ENCODE measurements at places on chromosomes 13 and 19. TPM values are rescaled to one million over a fixed set of nuclear protein-coding genes. Genes with fewer than 3 reads are reported as not detected.

DNA sequence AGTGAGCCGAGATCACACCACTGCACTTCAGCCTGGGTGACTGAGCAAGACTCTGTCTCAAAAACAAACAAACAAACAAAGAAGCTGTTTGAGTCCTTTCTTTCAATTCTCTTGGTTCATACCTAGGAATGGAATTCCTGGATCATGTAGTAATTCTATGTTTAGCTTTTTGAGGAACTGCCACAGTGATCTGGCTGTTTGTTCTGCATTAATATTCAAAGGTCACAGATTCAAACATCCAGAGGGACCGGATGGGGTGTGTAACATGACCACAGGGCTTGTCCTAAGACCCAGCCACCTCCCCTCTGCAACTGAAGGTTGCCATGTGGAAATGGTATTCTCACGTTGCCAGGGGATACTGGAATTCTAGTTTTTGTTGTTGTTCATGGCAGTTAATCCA lies 10.2 kb downstream of the COLGALT1 start:
- H3K4me1 ChIP-seq, result no peaks in the 10 kb centered on the region
- H3K36me3 ChIP-seq, result peaks cover 57% of the 10 kb centered on the region
- H3K27ac ChIP-seq, result no peak overlapping the region
- no peaks in the 10 kb centered on the region for H3K27me3 ChIP-seq
- DNase-seq, result no peak

The GFY gene
- total RNA-seq, result not detected

The LRRC8E gene
- not detected for total RNA-seq

GRCh38 chr13:94657167-94657566 lies 55.2 kb downstream of the SOX21 start:
- no peaks in the 10 kb centered on the region for H3K4me1 ChIP-seq
- no peak for DNase-seq
- no peaks in the 10 kb centered on the region for H3K36me3 ChIP-seq
- no peak overlapping the region for H3K27ac ChIP-seq
- H3K4me3 ChIP-seq, result no peak overlapping the region

DNA sequence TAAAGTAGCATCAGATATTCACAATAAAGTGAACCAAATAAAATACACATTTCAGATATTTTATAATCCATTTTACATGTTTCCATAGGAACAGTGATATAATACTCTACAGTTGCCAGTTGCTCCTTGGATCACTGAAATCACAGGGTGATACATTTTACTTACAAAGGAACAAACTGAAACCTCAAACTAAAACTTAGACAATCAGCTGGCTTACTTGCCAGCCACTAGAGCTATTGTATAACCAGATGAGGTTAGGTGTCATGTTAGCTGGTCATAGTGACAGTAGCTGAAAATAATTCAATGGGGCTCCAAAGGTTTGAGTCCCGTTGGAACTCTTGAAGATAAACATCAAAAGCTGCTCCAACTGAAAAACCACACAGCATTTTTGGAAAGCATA lies 274.6 kb downstream of the ITGBL1 start:
- H3K36me3 ChIP-seq, result no peaks in the 10 kb centered on the region
- H3K27ac ChIP-seq, result no peak overlapping the region
- no peak for DNase-seq
- no peaks in the 10 kb centered on the region for H3K27me3 ChIP-seq
- H3K4me3 ChIP-seq, result no peak overlapping the region

DNA sequence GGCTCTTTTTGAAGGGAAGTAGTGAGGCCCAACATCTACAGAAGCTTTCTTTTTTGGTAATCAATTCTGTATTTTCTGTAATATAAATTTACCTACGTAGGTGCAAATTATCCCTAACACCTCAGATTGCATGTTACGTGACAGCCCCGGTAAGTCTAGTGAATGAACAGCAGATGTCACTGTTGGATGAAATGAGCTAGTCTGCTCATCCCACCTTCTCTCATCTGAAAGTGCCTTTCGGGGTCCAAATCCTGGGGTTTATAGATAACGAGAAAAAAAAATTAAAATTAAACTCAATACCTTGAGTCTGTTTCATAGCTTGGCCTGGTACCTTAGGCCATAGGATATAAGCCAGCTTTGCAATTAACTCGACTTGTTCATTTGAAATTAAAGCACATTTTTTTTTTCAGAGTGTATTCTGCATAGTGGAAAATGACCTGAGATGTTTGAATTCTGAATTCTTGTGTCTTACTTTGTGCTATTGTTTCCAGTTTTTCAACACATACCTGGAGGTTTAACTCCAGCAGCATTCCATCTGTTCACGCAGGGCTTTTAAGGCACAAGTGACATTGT lies 548.2 kb downstream of the GPC5 start:
- no peak for DNase-seq
- H3K4me3 ChIP-seq, result no peak overlapping the region
- H3K27ac ChIP-seq, result no peak overlapping the region
- H3K4me1 ChIP-seq, result no peaks in the 10 kb centered on the region
- no peaks in the 10 kb centered on the region for H3K36me3 ChIP-seq

DNA sequence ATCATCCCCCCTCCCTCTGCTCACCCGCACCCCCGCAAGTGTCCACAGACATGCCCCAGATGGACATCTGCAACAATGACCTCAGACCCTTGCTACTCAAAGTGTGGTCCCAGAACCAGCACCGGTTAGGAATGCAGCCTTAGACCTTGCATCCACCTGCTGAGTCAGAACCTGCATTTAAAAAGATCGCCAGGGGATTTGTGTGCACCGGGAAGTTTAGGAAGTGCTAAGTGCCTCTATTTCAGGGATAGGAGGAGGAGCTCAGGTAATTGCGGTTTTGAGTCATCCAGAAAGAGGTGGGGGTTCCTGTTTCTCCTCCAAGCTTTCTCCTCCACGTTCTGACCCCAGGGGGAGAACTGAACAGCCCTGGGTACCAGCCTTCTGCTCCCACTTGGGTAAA lies 46.2 kb downstream of the CACNA1A start:
- H3K27ac ChIP-seq, result no peak overlapping the region
- H3K36me3 ChIP-seq, result no peaks in the 10 kb centered on the region
- H3K4me3 ChIP-seq, result no peak overlapping the region
- no peaks in the 10 kb centered on the region for H3K27me3 ChIP-seq

DNA sequence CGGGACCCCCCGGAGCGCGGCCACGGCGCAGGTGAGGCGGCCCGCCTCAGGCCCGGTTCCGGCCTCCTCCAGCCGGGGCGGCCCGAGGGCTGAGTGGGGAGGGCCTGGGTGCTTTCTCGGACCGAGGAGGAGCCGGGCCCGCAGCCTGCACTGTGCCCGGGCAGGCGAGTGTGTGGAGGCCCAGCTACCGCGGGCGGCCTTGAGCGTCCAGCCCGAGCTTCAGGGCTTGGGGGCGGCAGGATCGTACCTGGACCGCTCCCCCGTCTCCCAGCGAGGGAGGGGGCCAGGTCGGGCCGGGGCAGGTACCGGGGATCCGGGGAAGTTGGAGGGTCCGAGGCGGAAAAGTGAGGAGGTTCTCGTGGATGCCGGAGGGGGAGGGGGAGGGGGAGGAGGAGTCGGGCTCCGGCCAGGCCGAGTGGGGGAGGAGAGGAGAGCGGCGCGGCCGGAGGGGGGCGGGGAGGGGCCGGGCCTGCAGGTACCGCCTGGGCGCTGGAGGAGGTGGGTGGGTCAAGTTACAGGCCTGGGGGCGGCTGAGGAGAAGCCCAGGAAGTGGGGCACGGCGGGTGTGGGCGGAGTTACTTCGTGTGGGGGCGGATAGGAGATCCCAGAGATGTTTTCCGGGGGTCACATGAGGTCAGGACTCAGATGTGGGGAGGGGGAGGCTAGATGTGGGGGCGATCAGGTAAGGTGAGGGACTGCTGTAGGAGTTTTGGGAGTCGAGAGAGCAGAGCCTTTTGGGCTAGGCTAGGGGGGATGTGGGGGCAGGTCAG lies 545 bp downstream of the NACC1 start:
- H3K27ac ChIP-seq, result peak overlapping the region; percentile 84
- no peaks in the 10 kb centered on the region for H3K27me3 ChIP-seq
- peak overlapping the region; percentile 78 for H3K4me3 ChIP-seq
- H3K36me3 ChIP-seq, result peaks cover 12% of the 10 kb centered on the region

The ATP5F1D gene
- total RNA-seq, result 209 TPM

DNA sequence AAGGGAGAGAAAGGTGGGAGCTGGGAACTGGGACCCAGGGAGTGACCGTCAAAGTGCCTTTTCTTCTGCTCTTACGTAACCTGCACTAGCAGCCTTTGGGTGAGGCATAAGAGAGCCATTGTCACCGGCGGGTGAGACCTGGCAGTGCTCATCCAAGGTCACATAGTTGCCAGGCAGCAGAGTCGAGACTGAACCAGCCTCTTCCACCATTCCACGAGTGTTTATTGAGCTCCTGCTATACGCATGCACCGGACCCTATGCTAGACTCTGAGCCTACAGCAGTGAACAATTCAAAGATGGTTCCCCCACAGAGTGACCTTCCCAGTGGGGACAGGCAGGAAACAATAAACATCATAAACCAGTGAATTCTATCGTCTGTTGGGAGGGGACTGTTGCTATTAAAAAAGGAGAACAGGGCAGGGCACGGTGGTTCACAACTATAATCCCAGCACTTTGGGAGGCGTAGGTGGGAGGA lies 18.6 kb upstream of the STRN4 start:
- peaks cover 5% of the 10 kb centered on the region for H3K4me1 ChIP-seq
- H3K36me3 ChIP-seq, result no peaks in the 10 kb centered on the region
- no peak overlapping the region for H3K4me3 ChIP-seq
- H3K27me3 ChIP-seq, result no peaks in the 10 kb centered on the region
